Suppressor macrophage treated with lipopolysaccharide for 1 hour (primary cell): ENCODE measurements at places on chromosomes 12 and 14.

GRCh38 chr12:1493781-1494565, 100.4 kb downstream of the FBXL14 start:
- DNase-seq, result peak; percentile 50

GRCh38 chr12:14975457-14975856, 2.6 kb downstream of the PDE6H start:
- DNase-seq, result peak; percentile 68

GRCh38 chr14:102088012-102088792, 1.4 kb upstream of the HSP90AA1 start:
- peak; percentile 72 for DNase-seq

DNA sequence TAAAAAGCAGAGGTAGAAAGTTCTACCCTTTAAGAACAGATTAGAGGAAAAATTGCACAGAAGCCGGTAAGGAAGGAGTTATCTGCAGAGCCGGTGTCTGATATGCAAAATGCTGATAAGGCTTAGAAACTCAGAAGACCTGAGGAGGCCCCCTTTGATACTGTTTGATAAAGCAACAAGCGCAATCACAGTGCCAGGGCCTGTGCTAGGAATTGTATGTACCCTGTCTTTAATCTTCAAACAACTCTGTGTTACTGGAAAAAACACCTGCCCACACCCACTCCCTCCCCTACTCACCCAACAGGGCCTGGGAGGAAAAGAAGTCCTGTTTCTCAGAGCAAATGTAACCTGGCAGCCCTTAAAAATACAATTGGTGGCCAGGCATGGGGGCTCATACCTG, 112.7 kb upstream of the FUT8 start:
- DNase-seq, result no peak

DNA sequence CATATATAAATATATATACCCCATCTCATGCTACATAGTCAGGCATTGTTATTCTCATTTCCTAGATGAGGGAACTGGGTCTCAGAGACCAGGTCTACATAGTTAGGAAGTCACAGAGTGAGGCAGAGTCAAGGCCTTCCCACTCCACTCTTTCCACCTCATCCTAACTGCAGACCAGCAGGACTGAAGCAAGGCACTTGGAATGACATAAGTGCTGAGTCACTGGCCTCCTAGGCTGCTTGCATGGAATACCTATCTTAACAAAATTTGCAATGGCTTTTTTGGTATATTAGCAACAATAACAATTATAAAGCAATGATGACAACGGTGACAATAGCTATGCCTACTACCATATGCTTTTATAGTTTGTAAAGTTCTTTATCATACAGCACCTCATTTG, 5.4 kb upstream of the ANO4 start:
- no peak for DNase-seq

- DNase-seq, result no peak
Measured at GRCh38 chr14:76098047-76098446, 53.7 kb upstream of the GPATCH2L start.

DNA sequence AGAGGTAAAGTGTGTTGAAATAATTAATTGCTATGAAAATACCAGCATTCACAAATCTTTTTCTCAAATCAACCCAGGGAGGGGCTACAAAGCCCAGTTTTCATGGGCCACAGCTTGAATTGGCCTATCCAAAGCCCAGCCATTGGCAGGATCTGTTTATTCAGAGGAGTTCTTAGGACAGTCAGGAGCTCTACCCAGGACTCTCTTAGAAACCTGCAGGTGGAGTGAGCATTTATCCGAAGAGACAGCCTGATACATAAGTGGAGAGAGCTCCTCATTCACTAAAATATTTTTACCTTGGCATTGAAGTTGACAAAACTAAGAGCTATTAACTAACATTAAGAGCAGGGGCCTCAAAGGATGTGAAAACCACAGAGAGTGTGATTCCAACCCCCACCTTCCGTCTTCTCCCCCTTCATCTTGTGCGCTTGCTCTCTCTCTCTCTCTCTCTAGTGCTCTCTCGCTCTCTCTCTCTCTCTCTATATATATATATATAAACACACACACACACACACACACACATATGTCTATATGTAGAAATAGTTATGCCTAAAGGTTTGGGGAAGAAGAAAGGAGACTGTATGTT, 315.5 kb downstream of the SNAPC1 start:
- DNase-seq, result no peak

GRCh38 chr14:89794096-89794495, 160.4 kb downstream of the EFCAB11 start:
- DNase-seq, result no peak

DNA sequence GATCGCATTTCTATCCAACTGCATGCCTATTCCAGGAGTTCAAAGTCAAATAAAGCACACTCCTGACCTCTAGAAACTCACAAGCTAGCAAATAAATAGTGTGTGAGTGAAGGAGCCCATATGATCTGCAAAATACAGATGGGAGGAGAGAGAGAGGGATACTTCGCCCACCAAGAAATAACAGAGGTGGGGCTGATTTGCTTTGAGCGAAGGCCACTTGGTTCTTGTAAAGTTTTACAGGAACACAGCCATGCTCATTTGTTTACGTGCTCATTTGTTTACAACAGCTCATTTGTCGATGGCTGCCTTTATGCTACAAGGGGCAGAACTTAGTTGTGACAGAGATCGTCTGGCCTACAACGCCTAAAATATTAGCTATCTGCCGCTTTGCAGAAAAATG, 63.4 kb upstream of the GPATCH2L start:
- DNase-seq, result no peak

GRCh38 chr12:9813821-9814798, 13.2 kb upstream of the KLRF1 start:
- DNase-seq, result peak; percentile 89

GRCh38 chr12:47707355-47707754, 1.5 kb upstream of the RPAP3 start:
- DNase-seq, result no peak

- DNase-seq, result no peak
Measured at GRCh38 chr12:61414470-61414869, 845.7 kb upstream of the USP15 start.

DNA sequence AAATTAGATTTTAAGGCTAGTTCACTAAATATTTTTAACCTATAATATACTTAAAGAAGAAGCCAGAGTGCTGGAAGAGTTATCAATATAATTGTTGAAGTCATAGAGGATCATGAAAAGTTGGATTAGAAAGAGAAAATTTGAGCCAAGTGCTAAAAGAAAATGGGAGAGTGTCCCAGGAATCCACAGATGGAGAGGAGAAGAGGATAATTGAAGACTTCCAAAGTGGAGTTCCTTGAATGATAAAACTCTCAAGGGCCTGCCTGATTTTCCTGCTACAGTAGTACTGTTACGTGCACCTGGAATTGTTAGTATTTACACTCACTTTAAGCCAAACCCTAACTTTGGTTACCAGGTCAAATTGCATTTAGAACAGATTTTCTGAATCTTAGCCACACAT, 113.2 kb downstream of the MSRB3 start:
- DNase-seq, result no peak

DNA sequence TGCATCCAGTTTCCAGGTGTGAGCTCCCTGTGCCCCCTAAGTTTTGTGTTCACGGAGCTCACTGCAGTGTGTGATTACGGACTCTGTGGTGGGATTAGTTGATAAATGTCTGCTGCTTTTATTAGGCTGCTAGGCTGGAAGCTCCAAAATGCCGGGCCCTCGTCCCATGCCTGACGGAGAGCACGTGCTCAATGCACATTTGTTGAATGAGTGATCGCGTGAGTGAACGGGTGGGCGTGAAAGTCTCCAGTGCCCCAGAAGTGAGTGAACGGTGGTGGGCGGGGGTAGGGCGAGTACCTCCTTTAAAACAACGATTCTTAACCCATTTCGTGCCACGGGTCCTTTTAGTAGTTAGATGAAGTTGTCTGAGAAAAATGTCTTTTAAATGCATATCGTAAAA, 175.5 kb downstream of the AACS start:
- DNase-seq, result no peak

DNA sequence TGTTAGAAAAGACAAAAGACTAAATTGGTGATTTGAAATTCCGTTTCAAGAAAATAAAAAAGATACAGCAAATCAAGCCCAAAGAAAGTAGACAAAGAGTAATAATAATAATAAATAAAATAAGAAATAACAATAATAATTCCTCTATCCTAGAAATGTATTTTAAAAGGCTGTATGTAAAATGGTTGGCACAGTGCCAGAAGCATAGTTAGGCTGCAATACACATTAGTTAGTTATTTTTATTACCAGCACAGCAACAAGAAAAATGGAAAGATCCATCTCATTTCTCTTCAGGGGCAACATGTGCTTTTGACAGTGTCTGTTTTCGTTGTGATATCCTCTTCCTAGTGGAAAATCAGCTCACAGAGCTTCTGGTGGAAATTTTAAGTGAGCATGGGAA, 174.1 kb upstream of the TMTC1 start:
- DNase-seq, result no peak

GRCh38 chr14:68254669-68255527, 435.3 kb downstream of the RAD51B start:
- DNase-seq, result no peak

DNA sequence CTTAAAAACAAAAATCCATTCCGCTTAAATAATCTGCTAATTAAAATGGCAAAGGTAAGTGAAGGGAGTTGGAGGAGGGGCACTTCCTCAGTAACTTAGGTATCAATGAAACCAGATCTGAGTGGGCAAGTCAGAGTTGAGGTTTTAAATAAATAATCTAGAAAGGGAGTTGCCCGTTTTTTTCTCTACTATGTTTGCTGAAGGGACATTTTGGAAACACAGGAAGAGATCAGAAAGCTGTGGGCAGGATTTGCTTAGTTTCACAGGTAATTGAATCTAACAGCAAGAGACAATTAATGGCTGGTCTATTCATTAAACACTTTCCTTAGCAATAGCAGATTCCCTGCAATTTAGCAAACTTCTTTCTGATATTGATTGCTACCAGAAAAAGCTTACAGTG, 186.0 kb upstream of the ABCD2 start:
- no peak for DNase-seq

- DNase-seq, result no peak
Measured at GRCh38 chr12:19323805-19324204, 115.5 kb upstream of the AEBP2 start.
